ENCODE measurements at places on chromosomes 11 and 22.

- no peak for DNase-seq
Observed at GRCh38 chr11:80958987-80959386, 1518.2 kb upstream of the TENM4 start.

DNA sequence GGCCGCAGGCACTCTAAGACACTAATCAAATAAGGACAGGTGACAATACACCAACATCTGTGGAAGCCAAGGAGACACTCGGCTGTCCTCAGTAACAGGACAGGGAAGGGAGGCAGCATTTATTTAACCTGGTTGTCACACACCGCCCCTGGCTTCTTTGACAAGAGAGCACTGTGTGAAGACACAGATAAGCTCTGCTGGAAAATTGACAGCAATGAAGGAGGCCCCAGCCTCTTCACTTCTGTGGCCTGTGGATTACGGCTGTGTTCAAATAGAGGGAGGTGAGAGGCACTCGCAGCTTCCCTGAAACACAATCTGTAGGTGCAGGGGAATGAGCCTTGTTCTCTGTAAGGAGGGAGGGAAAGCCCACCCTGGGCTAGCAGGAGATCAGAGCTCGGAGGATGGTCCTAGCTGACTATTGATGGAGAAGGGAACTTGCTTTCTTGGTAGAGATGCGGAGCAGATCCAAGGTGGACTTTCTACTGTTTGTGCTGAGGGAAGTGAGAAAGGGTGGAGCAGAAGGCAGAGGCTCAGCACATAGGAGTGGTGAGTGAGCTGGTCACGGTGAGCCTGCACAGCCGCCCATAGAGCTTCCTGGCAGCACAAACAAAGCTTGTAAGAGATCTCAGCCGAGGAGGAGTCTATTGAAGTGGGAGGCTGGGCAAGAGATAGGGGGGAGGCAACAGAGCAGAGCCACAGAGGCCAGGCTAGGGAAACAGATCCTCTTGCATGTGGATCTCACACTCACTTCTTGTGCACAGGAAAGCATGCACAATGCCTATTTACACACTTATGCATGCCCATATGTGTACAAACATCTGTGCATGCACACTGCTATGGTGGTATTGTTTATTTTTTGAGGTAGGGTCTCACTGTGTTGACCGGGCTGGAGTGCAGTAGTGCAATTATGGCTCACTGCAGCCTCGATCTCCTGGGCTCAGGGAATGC is 114.6 kb upstream of the THY1 start:
- DNase-seq: no peak

DNA sequence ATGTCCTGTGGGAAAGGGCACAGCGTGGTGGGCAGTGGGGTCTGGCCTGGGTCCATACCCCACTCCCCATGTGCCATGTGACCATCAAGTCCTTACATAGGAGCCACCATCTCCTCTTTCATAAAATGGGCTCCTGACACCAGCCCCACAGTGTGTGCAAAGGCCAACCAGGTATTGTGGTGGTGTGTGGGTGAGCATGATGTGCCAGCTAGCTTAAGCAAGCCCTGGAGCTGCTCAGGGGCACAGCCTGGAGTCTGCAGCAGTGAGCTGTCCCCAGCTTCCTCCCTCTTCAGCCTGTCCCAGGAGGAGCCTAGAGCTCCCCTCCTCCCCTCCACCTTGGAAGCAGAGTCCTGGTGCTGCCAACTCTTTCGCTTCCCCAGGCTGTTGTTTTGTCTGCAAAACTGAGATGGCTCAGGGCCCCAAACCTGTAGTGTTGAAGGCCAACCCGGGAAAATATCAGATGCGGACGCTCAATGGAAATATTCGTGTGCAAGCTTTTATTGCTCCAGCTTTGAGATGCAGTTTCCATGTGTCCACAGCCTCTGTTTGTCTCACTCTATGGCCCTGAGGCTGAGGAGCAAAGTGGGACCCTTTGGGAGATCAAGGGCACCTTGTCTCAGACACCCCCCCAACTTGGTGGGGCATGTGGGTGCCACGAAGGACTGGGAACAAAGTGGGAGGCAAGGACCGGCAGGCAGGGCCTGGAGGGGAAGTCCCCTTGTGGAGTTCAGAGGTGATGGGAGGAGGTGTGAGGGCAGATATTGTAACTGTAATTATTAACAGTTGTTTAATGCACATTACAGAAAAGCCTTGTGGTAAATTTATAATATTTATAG is 92.6 kb downstream of the CTTN start:
- DNase-seq: no peak

DNA sequence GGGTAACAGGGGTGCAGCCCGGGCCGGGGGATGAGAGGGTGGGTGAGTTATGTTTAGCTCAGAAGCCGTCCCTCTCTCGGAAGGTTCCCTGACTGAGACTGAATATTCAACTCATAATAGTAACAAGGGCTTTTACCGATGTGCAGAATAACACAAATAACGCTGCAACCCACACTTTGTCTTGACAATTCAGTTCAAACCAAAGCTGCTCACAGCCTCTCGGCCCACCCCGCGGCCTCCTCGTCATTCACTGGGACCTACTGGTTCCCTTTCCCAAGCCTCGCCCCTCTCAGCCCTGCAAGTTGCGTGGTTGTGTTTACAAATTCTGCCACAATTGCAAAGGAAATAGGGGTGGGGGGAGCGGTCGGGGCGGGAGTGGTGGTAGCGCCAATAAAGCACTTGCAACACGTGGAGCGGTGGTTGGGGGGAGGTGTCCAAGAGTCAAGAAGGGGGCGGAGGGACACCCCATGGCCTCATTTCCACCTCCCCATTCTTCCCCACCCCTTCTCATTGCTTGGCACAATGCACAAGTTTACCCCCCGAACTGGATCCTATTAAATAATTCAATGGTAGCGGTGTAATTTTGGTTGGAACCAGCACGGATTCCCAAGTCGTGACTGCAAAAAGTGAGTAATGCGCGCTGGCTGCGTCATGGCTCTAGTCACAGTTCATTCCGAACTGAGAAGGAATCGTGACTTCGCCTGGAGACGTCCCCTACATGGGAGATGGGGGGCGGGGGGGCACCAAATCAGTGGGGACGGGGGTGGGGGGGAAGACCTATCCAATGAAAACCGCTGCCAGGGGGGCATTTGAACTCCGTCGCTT is 102.0 kb upstream of the HSD17B12 start:
- peak; percentile 32 for DNase-seq

- DNase-seq: no peak
Observed at GRCh38 chr11:1887451-1888346, 4.0 kb downstream of the PRR33 start.

- DNase-seq: no peak
Observed at GRCh38 chr11:34168642-34169420, 63.4 kb downstream of the NAT10 start.

- DNase-seq: no peak
Observed at GRCh38 chr11:87013912-87014825, 23.6 kb upstream of the TMEM135 start.

DNA sequence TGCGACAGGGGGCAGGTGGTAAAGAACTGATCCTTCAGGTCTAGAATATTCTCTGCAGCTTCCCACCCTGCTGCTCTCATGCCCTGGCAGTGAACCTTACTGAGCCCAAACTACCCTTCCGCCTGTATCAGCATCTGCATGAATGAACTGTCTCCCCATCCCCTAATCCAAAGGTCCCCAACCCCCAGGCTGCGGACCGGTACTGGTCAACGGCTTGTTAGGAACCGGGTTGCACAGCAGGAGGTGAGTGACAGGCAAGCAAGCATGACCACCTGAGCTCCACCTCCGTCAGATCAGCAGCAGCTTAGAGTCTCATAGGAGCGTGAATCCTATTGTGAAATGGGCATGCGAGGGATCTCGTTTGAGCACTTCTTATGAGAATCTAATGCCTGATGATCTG is 58.2 kb upstream of the LMO1 start:
- no peak for DNase-seq

DNA sequence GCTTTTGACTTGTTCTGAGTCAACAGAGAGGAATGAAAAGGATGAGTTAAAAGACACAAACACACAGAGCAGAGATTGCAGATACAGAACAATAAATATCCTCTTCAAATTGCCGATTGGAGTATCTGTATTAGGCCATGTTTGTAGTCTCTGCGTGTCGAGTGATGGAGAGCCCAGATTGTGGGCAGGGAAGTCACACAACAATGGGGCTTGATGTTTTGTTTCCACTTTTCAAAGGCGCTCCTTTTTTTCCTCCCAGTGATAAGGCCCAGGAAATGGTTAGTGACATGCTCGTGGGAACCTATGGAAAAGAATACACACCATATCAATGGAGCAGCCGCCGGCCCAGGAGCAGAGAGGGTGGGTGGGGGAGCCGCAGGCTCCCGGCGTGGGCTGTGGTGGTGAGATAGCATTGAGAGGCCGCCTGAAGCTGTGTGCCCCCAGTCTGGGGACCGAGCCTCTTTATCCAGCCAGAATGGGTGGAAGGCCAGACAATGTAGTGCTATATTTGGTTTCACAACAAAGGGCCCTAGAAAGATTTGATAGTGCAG is 555.9 kb downstream of the INSC start:
- DNase-seq: no peak

- no peak for DNase-seq
Observed at GRCh38 chr11:9568854-9569587, 4.4 kb upstream of the WEE1 start.

- DNase-seq: no peak
Observed at GRCh38 chr11:69531071-69531716, 49.7 kb downstream of the LINC01488 start.

DNA sequence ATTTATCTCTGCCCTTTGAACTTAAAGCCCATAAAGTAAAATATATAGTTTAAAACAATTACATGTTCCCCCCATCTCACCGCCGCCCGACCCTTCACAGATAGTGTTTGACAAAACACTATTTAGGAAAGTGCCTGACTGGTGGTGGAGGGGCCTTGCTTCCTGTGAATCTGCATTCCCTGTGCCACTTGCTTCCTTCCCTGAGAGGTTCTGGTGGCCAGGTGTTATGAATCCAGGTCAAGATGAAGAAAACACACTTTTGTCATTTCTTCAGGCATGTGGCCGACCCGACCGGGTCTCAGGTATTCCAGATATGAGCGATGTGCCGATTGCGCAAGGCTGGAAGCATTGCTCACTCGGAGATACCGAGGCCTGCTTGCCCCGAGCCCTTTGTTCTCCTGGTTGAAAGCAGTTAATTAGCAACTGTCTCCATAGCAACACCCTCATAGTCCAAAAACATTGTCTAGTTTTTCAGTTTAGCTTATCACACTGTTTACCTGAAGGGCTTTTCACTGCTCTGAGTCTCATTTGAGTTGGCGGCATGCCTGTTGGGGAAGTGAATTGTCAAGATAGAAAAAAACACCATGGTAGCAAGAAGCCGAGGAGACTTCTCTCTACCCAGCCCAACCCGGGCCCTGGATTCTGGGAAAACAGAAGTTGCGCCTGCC is 128.3 kb downstream of the TEAD1 start:
- DNase-seq: peak; percentile 18

GRCh38 chr11:119322921-119323531 is 6.1 kb upstream of the MCAM start:
- DNase-seq: no peak

- no peak for DNase-seq
Observed at GRCh38 chr11:47161890-47162289, 14.8 kb downstream of the ARFGAP2 start.

DNA sequence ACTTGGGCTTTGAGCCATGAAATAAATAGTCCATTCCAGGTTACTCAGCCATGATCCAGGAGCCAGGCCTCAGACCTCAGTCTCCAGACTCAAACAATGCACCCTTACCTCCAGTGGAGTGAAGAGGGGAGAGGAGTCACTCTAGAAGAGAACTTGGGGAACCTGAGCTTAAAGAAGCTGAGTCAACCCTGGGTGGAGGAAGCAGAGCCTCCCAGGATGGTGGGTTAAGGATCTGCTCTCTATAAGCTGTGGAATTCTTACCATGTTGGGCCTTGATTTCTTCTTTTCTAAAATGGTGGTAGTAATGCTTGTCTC is 113.2 kb downstream of the NECTIN1 start:
- DNase-seq: no peak
